ENCODE measurements at places on chromosomes 4 and X.

GRCh38 chr4:110977554-110977953 lies 354.7 kb upstream of the PITX2 start:
- no peak for DNase-seq

- DNase-seq, result no peak
Observed at GRCh38 chrX:123581586-123581985, 151.3 kb downstream of the THOC2 start.

DNA sequence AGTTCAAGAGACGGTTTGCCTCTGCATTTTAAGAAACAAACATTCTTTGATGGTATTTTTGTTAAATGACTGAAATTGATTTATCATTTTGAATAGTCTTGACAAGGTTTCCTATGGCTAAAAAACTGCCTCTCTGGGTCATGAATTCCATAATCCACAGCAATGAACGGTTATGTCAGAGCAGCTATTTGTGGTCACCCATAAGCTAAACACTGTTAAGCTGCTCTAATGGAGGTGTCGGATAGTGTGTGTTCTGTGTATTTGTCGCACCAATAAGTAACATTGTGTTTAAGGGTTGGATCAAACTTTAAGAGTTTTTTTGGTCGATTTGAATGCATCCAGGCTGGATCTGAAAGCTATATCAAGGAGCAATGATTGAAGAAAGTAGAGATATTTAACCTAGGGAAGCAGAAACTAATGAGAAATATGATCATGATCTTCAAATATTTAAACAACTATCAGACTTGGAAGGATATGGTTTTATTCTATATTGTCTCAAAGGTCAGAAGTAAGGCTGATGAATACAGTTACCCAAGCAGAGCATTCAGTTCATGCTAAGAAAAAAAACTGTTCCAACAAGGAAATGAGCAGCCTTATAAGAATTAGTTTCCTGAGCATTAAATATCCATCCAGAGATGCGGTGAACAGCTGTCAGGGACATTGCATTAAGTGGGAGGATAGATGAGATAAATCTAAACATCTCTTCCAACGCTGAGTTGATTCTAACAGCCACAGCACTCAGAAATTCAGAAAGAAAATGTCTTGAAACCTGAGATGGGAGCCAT lies 232.3 kb upstream of the RPS6KA3 start:
- DNase-seq, result no peak

DNA sequence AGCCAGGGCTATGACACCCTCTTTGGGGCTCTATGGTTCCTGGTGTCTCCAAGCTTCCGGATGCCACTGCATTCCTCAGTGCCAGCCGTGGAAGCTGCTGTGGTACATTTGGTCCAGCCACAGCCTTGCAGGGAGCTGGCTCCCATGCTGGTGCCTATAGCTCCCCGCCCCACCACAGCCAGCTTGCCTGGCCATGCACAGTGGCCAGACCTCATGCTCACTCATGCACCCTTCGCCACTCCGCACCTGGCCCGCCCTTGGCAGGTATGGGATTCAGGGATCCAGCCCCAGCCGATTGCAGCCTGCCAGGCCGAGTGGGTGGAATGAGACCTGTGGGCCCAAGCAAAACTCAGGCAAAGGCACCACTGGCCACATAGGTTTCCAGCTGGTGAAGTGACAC lies 354.8 kb downstream of the GRIA2 start:
- DNase-seq, result no peak

- DNase-seq, result no peak
Observed at GRCh38 chr4:153131596-153131995, 72.6 kb upstream of the TRIM2 start.

- DNase-seq, result no peak
Observed at GRCh38 chr4:158836828-158837449, 68.1 kb downstream of the FNIP2 start.

GRCh38 chrX:10516781-10517322 lies 103.5 kb downstream of the MID1 start:
- DNase-seq, result no peak

GRCh38 chr4:88802585-88803286 lies 105.1 kb upstream of the NAP1L5 start:
- no peak for DNase-seq

DNA sequence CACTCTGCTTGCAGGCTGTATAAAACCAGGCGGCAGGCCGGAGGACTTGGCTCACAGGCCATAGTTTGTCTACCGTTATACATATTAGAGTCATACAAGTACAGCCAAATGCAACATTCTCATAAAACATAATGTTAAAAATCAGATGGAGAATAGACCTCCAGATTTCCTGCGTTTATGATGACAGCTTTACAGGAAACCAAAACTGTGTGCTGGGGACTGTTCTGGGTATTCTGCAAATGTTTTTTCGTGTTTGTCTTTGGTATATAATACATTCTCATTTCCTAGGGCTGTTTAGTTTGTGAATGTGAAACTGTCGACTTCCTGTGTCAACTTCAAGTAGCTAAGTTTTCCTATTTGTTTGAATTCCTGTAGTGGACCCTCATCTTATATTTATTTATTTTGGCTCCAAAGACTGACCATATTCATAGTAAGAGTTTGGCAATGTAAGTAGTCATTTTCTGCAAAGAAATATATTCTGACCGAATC lies 79.5 kb upstream of the FAM9C start:
- DNase-seq, result no peak

GRCh38 chr4:163611784-163612445 lies 117.4 kb downstream of the TMA16 start:
- DNase-seq, result no peak

DNA sequence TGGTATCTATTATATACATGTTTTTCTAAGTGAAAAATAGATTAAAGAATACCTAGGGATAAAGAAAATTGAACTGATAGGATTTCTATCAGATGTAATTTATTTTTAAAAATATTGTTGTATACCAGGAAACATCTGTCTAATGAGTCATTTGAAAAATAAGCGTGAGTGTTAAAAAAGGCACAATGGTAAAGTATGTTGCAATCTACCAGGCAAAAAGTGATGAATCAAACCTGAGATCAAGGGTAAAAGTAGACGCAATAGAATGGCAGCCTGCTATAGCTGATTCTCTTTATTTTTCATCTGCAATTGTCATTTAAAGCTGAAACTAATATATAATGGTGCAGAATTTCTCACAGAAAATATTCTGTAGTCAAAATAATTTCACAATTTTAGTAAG lies 1119.6 kb downstream of the PCDH18 start:
- DNase-seq, result no peak

- no peak for DNase-seq
Observed at GRCh38 chr4:138178566-138178965, 63.6 kb downstream of the SLC7A11 start.

DNA sequence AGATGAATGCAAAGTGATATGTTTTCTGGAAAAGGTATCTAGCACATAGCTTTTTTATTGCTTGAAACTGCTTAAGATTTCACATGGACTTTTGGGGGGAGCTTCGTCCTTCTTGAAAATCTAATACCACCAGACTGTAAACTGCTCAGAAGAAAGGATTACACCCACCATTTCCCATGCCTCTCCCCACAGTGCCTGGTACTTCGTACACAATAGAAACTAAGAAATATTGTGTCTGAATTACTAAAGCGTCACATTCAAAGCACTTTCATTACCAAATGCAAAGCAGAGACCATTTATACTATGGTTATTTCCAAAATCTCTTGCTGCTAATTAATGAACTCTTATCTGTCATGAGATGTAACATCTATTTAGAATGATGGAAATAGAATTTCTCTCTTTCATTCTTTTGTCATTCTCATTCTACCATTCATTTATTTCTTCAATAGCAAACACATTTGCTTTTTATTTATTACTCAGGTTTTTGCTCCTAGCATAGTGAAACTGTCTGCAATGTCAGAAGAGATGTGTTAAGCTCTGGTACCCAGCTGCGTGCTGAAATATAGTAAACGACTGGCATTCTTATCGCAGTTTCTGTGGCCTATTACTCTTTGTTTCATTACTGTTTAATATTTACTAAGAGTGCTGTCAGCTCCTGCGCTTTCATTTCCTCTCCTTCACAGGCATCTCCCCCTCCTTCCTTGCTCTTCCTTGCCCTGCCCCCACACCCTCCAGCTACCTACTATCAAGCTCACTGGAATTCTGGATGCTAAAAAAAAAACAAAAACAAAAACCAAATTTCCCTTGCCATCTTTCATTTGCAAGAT lies 51.4 kb upstream of the RAPGEF2 start:
- no peak for DNase-seq

GRCh38 chr4:14143892-14144291 lies 516.4 kb upstream of the BOD1L1 start:
- no peak for DNase-seq

DNA sequence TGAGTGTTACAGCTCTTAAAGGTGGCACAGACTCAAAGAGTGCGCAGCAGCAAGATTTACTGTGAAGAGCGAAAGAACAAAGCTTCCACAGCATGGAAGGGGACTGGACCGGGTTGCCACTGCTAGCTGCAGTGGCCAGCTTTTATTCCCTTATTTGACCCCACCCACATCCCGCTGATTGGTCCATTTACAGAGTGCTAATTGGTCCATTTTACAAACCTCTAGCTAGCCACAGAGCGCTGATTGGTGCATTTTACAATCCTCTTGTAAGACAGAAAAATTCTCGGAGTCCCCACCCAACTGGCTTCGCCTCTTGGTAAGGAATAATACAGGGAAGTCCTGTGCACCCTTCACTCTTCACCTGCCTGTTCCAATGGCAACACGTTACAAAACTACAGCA lies 1.9 kb upstream of the SHROOM2 start:
- DNase-seq, result no peak

GRCh38 chr4:150828159-150828558 lies 186.9 kb downstream of the LRBA start:
- peak; percentile 42 for DNase-seq

DNA sequence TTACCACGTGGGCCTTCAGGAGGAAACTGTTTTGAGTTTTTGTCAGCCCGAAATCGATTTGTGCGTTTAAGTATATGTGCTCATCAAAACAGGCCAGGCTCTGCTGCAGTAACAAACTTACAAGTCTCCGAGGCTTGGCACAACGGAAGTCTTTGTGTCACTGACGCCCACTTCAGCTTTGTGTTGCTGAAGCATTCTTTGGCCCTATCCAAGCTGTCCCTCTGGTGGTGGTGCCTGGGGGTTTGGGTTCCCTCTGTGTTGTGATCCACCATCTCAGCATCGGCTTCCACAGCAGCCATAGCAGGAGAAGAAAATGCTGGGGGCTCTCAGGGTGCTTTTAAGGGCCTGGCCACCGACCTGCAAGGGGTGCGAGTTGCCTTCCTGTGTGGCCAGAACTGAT lies 176.4 kb downstream of the PTTG2 start:
- no peak for DNase-seq

DNA sequence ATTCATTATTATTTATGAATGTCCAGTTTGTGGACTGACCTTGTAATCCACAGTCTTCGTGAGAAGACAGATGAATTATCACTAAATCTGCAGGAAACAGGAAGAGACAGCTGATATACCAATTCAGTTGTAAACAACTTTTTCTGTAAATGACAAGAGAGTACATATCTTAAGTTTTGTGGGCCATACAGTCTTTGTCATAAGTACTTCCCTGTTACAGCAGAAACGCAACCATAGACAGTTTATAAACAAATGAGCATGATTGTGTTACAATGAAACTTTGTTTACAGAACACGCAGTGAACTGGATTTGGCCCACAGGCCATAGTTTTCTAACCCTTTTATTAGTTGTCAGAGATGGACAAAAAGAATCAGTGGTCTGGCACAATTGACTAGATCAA lies 443.4 kb downstream of the PDGFC start:
- DNase-seq, result no peak

GRCh38 chrX:68403038-68403437 lies 30.3 kb downstream of the OPHN1 start:
- no peak for DNase-seq

DNA sequence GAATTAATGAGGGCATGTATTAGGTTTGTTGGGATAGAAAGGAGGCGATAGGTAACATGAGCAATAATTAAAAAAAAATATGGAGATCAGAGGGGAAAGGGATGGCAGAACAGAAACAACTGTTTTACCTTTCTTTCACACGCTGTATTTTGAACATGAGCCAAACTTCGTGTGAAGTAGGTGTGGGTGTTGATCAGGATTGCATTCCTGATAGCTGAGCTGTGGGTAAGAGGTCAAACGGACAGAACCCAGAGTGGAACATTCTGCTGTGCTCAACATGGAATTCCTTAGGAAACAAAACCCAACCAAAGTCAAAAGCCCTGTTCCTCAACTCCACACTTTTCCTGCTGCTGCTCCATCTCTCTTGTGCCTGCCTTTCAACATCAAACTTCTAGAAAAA lies 162.5 kb upstream of the CASK start:
- no peak for DNase-seq

GRCh38 chrX:111168314-111168713 lies 72.3 kb downstream of the PAK3 start:
- DNase-seq, result no peak

GRCh38 chr4:7425124-7425523 lies 9.6 kb downstream of the PSAPL1 start:
- peak; percentile 1 for DNase-seq

GRCh38 chr4:185656467-185656931 lies 121.2 kb upstream of the PDLIM3 start:
- no peak for DNase-seq

DNA sequence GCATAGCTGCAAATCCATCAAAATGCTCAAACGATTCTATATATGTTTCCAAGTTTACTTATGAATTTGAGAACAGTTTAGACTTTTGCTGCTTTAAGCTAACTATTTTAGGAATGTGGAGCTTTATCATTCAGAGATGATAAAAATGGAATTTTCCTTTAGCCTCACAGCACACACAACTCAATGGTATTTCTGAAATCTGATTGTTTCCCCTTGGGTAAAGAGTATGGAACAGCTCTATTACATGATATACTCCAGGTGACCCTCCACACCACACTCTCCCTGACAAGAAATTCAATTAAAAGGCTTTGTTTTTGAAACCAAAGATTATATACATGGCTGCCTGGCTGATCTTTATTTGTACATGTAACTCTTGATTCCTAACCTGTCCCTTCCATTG lies 120.0 kb downstream of the LUZP4 start:
- DNase-seq, result no peak

DNA sequence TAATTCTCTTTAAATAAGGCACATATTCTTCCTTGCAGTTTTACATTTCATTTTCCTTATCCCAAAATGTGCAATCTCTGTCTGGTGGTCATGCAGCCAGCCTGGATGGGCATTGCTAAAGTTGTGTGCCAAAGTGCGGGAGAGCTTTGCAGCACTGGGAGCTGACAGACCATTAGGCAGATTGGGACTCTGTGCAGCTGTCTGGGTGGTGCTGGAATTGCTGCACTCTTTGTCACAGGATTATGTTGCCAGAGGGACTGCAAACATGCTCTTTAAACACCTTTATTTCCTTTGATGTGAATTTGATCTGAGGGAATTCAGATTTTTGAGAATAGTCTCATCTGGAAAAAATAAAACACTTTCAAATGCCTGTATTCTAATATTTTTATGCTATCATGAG lies 956.2 kb upstream of the DIAPH2 start:
- DNase-seq, result no peak

GRCh38 chrX:40945361-40945713 lies 139.9 kb upstream of the USP9X start:
- no peak for DNase-seq

Measured in activated gamma-delta T cell treated with Interleukin-2 at 50 U/mL for 16 hours (primary cell).